Left forelimb (tissue), 1 donor: ENCODE measurements at places on chromosomes 4 and X.

GRCh38 chr4:139312552-139313332 lies 10.5 kb upstream of the NDUFC1 start:
- no peak for DNase-seq

DNA sequence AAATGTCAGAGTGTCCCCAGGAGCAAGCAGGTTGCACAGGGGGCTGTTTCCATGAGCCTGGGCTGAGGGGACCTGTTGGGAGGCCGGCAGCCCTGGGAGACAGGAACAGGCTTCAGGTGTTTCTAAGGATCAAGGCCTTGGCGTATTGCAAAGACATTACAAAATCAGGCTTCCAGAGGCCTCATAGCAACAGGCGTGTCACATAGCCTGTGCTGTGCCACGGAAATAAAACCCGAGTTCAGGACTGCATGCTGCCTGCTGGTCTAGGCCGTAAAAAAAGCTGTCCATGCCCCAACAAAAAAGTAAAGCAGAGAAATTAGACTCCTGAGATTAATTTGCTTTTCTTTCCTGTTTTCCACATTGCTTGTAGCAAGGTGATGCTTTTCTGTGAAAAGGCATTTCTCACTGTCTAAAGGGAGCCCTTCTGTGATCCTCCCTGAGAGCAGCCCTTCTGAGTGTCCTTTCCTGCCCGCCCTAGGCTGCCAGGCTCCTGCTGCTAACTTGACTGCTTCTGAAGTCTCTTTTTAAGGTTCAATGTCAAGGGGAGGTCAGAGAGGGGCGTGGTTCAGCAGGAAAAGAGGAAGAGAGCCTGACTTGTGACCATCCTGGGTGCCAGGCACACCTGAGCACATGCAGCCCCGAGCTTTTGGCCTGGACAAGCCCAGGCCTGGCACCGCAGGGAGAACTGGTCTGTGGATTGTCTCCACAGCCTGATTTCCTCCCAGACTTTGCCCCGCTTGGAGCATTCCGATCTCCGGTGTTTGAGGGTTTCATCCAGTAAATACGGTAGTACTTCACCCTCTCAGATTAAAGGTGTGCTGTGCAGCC lies 21.3 kb downstream of the SHROOM2 start:
- no peak for DNase-seq

GRCh38 chr4:33334416-33334815 lies 2614.2 kb downstream of the PCDH7 start:
- DNase-seq, result no peak

DNA sequence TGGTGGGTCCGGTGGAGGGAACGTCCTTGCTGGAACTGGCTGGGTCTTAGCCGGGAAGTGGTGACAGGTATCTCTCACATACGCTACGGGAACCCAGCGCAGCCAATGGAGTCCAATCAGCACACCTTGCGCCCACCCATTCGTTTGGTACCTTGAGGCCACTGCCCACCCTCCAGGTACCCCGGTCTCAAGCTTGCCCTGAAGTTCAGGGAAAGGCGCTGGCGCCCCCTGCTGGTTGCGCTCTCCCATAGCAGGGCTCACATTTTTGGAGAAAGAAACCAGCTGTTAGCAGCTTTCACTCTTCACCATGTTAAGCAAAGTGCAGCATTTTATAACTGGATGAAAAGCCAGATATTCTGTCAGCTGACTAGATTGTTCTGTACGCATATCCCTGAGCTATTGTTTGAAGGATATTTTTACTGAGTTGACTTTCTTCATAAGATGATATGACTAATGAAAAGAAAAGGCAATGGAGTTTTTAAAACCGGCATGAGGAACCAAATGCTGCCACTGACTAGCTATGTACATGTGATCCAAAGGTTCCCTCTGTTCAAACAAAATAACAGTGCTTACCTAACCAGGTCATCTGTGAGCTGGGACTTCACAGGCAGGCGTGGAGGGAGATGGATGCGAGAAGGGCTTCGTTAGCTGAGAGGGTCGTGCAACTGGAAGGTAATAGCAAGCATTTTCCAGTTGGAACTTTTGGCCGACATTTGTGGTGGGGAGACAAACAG lies 43.7 kb downstream of the OTOP1 start:
- DNase-seq, result no peak

- DNase-seq, result no peak
These were observed 3.0 kb upstream of the SPATA4 start for GRCh38 chr4:176198316-176198903.

- DNase-seq, result no peak
These were observed 5.8 kb downstream of the TIFA start for GRCh38 chr4:112279882-112280315.

- no peak for DNase-seq
These were observed 134.4 kb upstream of the BMPR1B start for GRCh38 chr4:94623126-94623911.

GRCh38 chrX:4547213-4547836 lies 833.9 kb upstream of the PRKX start:
- no peak for DNase-seq

- DNase-seq, result no peak
These were observed 23.7 kb upstream of the FBXW7 start for GRCh38 chr4:152559641-152560040.

DNA sequence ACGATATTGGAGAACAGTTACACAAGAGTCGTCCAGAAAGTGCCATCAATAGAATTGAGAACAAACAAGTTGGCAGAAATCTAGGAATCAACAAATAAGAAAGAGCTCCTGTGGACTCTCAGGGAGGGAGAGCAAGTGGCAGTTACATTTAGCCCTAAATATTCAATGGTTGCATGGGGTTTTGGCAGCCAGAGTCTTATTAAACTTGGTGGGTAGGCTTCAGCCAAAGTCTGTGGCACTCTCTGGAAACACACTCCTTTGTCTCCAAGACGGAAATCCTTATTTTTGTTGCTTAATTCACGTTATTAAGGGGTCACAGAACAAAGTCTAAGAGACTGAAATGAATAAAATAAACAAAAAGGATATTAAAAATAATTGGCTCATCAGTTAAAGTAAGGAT lies 742.2 kb upstream of the ATOH1 start:
- no peak for DNase-seq

DNA sequence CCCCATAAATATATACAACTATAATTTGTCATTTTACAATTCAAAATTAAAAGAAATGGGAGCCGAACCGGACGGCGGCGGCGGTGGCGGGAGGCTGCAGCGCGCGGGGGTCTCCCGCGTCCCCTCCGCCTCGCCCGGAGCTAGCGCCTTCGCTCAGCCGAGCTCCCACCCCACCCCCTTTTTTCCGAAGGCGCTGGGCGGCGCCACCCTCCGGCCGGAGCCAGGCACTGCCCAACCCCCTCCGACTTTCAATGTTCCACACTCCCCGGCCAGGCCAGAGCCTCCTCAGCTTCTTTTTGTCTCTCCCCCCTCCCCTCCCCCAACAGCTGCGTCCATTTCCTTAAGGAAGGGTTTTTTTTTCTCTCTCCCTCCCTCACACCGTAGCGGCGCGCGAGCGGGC lies 214.1 kb upstream of the GEMIN8 start:
- no peak for DNase-seq

GRCh38 chrX:135010921-135011320 lies 11.4 kb downstream of the RTL8B start:
- DNase-seq, result no peak

- DNase-seq, result no peak
These were observed 34.9 kb upstream of the NFKB1 start for GRCh38 chr4:102466298-102466697.

DNA sequence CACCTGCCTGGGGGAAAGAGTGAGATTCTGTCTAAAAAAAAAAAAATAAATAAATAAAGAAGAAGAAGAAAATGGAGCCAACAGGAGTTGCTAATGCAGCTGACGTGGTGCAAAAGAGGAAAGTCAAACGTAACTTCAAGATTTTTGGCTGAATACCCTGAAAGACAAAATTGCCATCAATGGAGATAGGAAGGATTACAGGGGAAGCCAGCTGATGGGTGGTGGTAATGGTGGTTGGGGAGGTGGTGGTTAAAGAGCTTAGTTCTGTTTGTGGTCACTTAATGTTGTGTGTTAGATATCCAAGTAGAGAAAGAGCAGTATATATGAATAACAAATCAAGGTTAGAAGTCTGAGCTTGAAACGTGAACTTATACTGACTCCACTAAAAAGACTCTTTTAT lies 225.4 kb downstream of the ARHGAP24 start:
- DNase-seq, result no peak

- DNase-seq, result no peak
These were observed 63.4 kb downstream of the SLC9A7 start for GRCh38 chrX:46695491-46695890.

DNA sequence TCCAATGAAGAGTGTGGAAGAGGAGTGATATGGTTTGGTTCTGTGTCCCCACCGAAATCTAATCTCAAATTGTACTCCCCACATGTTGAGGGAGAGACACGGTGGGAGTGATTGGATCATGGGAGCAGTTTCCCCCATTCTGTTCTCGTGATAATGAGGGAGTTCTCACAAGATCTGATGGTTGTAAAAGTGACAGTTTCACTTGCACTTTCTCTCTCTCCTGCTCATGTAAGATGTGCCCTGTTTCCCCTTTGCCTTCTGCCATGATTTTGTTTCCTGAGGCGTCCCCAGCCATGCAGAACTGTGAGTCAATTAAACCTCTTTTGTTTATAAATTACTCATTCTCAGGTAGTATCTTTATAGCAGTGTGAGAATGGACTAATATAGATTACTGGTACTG lies 39.6 kb downstream of the FAM47C start:
- no peak for DNase-seq

DNA sequence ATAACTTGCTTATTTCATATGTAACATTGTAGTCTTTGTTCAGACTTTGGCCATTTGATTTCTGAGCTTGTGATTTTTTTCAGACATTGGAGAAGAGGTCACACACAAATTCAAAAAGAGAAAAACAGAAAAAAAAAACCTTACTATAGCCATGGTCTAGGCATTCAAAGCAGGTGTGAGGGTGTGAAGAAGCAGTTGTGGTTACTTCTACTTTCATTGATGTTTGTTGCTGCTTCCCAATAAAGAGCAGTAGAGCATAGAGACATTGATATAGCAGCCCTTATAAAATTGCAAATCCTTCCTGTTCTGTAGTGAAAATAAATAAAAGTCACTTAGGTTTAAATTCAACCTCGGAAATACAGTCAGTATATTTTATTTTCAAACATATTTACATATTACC lies 671.6 kb downstream of the GRXCR1 start:
- no peak for DNase-seq

GRCh38 chr4:88178626-88179231 lies 20.3 kb upstream of the ABCG2 start:
- no peak for DNase-seq

- DNase-seq, result no peak
These were observed 14.8 kb downstream of the TIGD2 start for GRCh38 chr4:89125901-89126782.

DNA sequence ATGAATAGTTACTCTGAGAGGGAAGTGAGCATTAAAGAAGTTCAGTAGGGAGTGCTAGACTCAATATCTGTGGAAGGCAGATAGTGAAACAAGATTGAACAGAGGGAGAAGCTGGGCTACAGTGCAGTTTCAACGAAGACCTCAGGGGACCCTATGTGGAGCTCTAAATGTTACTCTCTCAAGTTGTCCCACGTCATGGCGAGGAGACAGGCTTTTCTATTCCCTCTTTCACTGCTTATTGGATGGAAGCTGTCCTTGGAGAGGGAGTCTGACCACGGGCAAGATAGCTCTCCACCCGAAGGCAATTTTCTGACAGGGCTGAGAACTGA lies 42.3 kb upstream of the CCSER1 start:
- no peak for DNase-seq

DNA sequence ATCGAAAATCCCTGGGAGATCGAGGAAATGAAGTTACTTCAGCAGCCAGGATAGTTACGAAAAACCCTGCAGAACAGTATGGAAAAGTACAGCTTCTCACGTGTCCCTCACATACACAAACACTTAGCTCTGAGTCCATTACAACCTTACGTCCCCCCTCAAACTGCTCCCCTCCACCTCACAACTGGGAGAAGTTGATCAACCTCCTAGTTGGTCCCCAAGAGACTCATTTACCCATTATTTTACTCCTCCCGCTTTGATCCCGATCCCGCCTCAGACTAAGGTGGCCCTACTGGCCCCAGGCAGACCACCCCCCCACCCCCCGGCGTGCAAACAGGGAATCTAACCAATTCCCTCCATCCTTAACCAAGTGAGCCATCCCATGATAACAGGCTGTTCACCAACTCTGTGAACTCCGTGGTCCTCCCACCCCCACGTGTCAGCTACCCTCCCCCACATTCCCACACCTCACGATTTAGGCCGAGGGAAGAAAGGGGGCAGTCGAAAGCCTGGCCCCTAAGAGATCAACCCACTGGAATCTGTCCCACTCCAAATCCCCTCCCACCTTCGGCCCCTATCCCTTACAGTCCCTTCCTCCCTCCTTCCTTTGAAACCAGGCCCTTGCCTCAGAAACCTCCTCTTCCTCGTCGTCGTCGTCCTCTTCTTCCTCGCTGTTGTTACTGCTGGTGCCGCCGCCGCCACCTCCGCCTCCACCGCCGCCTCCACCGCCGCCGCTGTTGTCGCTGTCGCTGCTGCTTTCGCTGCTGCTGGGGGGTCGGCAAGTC lies 755 bp downstream of the ANKRD17 start:
- DNase-seq, result no peak

DNA sequence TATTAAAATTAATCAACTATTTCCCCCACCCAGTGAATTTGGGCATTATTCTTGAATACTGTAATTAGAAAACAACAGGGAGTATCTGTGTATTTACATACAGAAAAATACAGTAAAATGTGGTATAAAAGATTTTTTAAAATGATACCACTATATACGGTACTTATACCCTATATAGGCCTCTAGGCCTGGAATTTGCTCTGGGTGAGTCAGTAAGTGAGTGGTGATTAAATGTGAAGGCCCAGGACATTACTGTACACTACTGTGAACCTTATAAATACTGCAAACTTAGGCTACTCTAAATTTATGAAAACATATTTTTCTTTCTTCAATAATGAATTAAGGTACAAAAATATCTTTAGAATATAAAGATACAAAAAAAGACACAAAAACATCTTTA lies 6.3 kb upstream of the CSN3 start:
- no peak for DNase-seq

GRCh38 chr4:104942990-104943743 lies 203.5 kb upstream of the TET2 start:
- no peak for DNase-seq

GRCh38 chr4:74613266-74613665 lies 168.3 kb downstream of the AREG start:
- no peak for DNase-seq

DNA sequence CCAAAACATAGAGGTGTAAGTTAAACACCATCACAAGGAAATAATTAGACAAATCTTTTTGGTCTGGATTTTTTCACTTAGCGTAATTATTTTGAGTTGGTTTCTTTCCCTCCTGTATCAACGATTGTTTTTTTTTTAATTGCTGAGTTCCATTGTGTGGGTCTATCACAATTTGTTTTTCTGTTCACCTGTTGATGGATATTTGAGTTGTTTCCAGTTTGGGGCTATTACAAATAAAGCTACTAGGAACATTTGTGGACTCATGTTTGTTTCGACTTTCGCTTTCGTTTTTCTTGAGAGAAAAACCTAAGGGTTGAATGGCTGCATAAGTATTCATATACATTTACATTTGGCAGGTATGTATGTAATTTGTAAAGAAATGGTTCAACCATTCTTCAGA lies 20.4 kb upstream of the FBXW7 start:
- DNase-seq, result no peak
